Neuronal stem cell (in vitro differentiated cells): ENCODE measurements at places on chromosomes 16 and 17.

- DNase-seq = no peak
These were observed 2.7 kb upstream of the KCNJ18 start for GRCh38 chr17:21689604-21690003.

- no peak for DNase-seq
These were observed 49.3 kb upstream of the WSB1 start for GRCh38 chr17:27244491-27245223.

DNA sequence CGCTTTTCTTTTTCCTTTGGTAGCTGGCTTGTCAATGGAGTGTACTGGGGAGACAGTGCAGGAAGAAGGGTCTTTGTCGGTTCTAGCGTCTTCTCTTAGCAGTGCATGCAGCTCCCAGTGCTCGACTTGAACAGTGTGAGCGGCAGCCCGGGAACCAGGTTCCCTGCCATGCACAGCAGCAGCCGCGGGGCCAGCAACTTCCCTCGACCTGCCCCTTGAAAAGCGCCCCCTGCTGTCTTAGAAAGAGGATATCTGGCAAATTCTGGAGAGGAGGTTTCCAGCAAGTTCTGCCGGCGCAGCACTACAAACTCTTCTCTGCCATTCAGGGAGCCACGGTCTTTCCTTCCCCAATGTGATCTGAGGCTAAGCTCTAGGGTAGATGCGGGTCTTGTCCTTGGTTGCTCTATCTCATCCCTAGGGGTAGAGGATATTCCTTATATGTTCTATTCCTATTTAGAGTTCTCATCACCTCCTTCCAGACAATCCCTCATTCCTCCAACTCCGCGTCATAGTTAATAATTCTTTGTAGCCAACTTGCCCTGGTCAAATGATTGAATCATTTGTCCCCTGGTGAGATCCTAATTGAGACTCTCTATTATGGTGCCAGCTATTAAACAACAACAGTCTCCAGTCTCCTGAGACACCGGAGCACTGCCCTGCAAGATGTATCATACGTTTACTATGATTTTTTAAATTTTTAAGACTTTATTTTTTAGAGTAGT is 451.3 kb downstream of the PMP22 start:
- DNase-seq = no peak

GRCh38 chr16:74455619-74456289 is 34.5 kb upstream of the CLEC18B start:
- no peak for DNase-seq

DNA sequence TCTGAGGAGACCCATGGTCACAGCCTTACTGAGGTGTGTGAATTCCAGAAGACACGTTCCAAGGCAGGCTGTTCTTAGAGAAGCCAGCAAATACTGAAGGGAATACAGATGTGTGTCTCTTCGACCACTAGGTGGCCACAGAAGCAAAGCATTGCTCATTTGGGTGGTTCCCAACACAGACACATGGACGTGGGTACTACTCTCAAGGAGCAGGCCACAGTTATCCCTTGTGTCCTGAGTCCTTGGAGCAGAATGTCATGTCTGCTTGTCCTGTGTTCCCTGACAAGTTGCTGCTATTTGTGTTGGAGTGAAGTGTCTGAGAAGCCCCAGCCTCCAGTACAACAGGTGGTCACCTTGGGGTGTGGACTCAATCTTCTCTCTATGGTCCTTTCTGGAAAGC is 30.3 kb downstream of the HMOX2 start:
- peak; percentile 49 for DNase-seq

- no peak for DNase-seq
These were observed 1.0 kb downstream of the MYLK3 start for GRCh38 chr16:46746821-46747776.
